ENCODE measurements at places on chromosomes 3 and 15.
A peak's percentile ranks its signal among the peaks of the same experiment; 100 is the strongest.

DNA sequence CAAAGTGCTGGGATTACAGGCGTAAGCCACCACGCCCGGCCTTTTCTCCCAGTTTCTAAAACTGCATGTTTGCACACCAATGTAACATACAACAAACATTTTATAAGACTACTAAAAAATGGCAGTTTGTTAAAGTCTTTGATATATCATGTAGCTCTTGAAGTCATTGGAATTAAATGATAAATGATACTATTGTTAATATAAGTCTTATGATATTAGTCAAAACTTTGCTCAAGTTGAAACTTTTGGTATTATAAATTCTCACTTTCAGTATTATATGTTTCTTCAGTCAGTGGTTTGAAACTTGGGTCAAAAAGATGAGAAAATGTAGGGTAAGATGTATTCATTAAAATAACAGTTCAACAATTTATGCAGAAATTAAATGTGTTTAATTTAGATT is 117.6 kb upstream of the TBL1XR1 start:
- no peak for DNase-seq

DNA sequence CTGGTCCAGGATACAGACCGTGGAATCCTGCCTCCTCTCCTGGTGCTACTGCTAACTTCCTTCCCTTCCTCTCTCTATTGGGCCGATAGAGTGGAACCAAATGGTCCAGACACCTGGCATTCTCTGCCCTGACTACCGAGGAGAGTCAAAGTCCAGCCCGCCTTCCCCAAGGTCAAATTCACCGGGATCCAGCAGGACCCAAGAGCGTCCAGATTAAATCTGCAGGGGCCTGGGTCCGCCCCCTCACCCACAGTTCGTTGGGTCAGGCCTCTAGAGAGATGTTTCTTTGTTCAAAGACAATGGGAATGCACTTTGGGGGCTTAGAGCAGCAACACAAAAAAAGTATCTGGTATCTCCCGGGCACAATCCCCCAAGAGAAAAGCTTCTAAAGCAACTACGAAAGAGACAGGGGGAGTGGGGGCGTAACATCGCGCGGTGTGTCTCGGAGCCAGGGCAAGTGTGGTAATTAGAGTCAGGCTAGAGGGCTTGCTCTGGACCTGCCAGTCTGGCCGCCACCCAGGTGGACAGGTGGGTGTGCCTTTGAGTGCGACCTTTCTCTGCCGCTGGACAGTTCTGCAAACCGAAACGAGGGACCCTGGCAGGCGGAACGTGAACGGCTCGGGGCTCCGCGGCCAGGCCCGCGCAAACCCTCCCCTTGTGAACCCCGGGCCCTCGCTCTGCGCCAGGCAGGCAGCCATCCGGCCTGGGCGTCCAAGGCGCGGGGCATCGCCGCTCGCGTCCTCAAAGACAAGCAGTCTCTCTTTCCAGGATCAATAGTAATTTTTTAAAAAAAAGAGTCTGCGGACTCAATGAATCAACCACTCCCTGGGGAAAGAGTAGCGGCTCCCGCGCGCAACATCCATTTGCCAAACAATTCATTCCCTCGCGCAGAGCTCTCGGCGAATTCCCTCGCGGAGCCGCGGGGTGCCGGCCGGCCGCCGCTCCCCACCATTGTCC is 806 bp downstream of the KLHL25 start:
- DNase-seq: peak; percentile 56

- DNase-seq: no peak
These were observed 145.8 kb upstream of the UBE2E1 start for GRCh38 chr3:23659840-23660430.

GRCh38 chr3:69014022-69014580 is 617 bp upstream of the EOGT start:
- DNase-seq: no peak

DNA sequence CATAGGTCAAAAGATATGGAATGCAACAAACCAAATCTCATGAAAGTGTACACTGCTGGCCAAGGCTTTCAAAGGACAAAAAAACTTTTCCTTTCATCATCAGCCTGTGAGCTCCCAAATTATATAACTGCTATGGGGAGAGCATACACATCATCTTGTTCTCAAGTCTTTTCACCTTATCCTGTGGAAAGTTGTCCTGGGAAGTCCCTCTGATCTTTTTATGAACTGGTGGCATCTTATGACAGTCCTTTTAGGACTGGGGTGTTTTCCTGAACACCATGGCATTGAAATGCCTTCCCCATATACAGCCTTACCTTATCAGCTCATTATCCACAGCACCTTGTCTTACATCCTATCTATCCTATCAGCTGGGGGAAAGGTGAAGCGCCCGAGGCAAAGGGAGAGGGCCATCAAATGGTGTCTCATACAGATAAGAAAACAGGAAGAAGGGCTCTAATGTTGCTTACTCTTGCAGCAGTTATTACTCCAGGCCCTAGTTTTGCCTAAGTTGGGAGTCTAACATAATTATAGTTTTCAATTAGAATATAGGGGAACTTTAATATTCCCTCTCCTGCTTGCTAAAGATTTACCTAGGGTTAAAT is 61.5 kb upstream of the GOLIM4 start:
- DNase-seq: no peak

GRCh38 chr3:117761703-117762620 is 1052.4 kb downstream of the TUSC7 start:
- no peak for DNase-seq

DNA sequence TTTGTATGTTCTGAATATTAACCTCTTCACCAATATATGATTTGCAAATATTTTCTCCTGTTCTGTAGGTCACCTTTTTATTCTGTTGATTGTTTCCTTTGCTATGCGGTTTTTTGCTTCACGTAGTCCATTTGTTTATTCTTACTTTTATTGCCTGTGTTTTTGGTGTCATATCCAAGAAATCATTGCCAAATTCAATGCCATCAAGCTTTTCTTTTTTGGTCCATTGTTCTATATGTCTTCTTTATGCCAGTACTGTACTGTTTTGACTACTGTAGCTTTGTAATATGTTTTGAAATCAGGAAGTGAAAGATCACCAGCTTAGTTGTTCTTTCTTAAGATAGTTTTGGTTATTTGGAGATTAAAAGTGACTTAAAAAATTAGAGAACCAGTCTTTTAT is 4.2 kb downstream of the PARP15 start:
- no peak for DNase-seq

DNA sequence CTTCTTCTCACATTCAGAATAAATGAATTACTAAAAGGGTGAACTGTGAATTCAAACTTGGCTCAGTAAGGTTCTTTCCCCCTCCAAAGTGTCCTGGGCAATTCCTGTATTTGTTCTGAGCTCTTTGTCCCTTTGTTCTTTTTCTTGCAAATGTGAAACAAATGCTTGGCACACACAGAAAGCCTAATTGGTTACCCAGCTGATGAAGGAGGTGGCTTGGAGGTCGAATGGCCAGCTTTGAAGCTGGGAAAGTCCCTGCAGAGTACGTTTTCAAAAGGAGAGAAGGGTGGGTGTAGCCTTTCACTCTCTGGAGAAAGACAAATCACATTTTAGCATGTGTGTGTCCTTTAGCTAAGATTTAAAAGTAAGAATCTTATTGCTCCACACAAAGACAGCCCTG is 154.4 kb downstream of the PEX5L start:
- DNase-seq: peak; percentile 53

DNA sequence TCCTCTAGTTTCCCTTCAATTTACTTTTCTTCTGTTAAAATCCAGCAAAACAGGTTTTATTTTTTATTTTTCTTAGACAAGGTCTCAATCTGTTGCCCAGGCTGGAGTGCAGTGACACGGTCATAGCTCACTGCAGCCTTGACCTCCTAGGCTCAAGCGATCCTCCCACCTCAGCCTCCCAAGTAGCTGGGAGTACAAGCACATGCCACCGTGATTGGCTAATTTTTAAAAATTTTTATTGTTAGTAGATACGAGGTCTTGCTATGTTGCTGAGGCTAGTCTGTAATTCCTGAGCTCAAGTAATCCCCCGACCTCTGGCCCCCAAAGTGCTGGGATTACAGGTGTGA is 41.6 kb downstream of the ILDR1 start:
- no peak for DNase-seq

DNA sequence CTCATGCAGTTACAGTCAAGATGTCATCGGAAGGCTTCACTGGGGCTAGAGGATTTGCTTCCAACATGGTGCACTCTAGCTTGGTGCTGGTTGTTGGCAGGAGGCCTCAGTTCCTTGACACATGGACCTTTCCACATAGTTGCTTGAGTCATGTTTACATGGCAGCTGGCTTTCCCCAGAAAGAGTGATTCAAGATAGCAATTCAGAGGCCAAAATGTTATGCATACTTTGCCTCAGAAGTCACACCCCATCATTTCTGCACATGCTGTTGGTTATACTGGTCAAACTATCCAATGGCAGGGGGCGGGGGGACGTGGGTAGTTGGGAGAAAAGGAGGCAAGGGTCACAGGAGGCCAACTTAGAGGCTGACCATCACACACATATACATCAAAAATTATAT is 58.7 kb downstream of the FOXB1 start:
- DNase-seq: no peak

GRCh38 chr15:92021792-92022191 is 168.3 kb downstream of the SLCO3A1 start:
- DNase-seq: no peak

GRCh38 chr3:120615847-120616609 is 19.9 kb downstream of the NDUFB4 start:
- DNase-seq: no peak

DNA sequence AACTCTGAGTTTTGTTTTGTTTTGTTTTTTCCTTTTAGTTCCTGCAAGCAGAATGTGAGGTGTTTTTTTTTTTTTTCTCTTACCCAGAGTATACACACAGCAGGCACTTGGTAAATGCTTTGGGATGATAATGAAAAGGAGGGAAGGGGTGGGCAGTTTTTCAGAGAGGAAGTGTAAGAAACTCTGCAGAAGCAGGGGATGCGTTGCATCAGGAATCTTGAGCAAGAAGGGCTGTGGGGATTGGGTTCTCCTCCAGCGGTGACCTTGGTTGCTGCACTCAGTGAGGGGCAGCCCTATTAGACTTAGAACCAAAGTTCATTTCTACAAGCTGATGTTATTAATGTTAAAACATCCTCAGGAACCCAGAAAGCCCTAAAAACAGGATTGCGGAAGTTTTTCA is 32.2 kb upstream of the TMEM158 start:
- DNase-seq: peak; percentile 32

GRCh38 chr3:153210660-153211059 is 48.6 kb downstream of the RAP2B start:
- no peak for DNase-seq

DNA sequence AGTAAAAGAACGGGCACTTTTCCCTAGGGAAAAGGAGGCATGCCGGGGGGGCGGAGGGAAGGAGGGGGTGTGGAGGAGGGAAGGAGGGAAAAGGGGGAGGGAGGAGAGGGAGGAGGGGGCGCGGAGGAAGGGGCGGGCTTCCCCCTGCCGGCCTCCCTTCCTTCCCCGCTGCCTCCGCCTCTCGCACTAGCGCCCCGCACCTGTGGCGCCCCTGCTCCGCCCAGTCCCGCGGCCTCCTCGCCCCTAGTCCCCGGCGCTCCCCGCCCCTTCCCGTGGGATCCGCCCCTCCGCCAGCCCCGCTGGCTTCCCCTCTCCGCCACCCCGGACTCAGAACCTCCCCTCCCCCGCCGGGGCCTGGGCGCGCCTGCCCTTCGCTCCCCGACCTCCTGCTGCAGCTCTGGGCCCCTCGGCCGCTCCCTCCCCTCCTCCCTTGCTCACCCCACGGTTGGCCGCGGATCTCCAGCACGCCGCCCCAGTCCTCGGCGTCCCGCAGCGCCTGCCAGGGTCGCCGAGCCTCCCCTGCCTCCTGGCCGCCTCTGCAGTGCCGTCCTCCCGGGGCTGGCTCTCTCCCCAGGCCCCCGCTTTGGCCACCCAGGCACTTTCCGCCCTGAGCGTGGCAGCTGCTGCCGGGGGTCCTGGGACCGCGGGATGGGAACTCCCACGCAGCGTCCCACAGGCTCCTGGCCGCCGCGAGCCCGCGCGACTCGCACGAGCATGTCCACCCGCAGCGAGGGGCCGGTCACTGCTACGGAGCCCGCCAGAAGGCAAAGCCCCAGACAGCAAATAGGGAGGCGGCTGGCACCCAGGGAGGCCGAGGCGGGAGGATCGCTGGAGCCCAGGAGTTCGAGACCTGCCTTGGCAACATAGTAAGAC is 147.4 kb downstream of the TJP1 start:
- DNase-seq: peak; percentile 97

GRCh38 chr3:69200384-69201068 is 78.1 kb upstream of the LMOD3 start:
- DNase-seq: peak; percentile 61

DNA sequence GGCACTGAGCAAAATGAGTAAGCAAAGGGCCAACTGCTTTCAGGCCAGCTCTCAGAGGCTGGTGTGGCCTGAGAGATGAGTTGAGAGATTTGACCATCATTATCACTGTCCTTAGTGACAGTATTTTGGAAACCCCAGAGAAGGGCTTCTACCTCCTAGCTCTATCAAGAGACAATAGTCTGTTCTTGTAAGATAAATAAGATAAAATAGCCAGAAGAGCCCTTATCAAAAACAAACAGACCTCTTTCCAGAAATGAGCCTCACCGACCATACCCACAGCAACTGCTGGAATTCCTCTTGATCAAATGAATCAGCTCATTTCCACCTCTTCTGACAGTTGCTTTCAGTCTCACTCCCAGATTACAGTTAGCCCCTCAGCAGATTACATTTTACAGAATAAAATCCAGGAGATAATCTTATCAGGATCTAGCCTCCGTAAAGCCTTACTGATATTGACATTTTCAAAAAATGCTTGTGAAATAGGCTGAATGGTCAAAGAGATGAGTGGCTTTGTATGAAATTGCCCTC is 4.5 kb downstream of the HDC start:
- DNase-seq: no peak

- DNase-seq: no peak
These were observed 201.2 kb upstream of the NSMCE3 start for GRCh38 chr15:29470794-29471193.

GRCh38 chr3:159996018-159996417 is 7.4 kb downstream of the IL12A start:
- DNase-seq: no peak

GRCh38 chr15:64681424-64682024 is 93.9 kb downstream of the RBPMS2 start:
- DNase-seq: peak; percentile 87

GRCh38 chr3:178778589-178778988 is 242.4 kb downstream of the KCNMB2 start:
- DNase-seq: no peak

GRCh38 chr3:8604006-8604405 is 40.6 kb downstream of the SSUH2 start:
- DNase-seq: no peak

GRCh38 chr3:177976241-177976640 is 560.0 kb upstream of the KCNMB2 start:
- no peak for DNase-seq

- no peak for DNase-seq
These were observed 37.6 kb upstream of the ZNF710 start for GRCh38 chr15:89963301-89964231.

GRCh38 chr15:87354661-87355410 is 901.7 kb downstream of the NTRK3 start:
- DNase-seq: no peak

DNA sequence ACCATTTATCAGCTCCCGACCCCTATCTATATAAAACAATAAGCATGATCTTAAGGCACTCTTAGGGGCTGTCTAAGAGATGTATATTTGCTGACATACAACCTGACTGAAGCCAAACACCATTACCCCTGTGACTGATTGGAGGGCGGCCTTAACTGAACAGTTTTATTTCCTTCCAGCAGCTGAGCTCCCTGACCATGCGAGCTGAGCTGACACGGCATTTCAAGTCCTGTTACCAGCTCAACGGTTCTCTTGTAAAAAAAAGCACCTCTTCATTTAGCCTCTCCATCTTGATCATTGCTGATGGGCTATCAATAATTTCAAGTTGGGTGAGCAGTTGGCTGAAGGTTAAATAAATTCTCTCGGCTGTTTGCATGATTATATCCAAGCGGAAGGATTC is 33.4 kb upstream of the BNIP2 start:
- no peak for DNase-seq

GRCh38 chr3:49648354-49649019 is 25.7 kb upstream of the APEH start:
- DNase-seq: no peak
